Stimulated activated CD8-positive, alpha-beta memory T cell treated with anti-CD3 and anti-CD28 coated beads, Interleukin-7, amount 100 ng/mL, for 48 hours (primary cell): ENCODE measurements at places on chromosomes 7 and 10.

- no peak for DNase-seq
Observed at GRCh38 chr10:69629519-69629896, 539 bp upstream of the FAM241B start.

GRCh38 chr10:112374724-112375541 is 1.0 kb downstream of the ACSL5 start:
- no peak for DNase-seq

DNA sequence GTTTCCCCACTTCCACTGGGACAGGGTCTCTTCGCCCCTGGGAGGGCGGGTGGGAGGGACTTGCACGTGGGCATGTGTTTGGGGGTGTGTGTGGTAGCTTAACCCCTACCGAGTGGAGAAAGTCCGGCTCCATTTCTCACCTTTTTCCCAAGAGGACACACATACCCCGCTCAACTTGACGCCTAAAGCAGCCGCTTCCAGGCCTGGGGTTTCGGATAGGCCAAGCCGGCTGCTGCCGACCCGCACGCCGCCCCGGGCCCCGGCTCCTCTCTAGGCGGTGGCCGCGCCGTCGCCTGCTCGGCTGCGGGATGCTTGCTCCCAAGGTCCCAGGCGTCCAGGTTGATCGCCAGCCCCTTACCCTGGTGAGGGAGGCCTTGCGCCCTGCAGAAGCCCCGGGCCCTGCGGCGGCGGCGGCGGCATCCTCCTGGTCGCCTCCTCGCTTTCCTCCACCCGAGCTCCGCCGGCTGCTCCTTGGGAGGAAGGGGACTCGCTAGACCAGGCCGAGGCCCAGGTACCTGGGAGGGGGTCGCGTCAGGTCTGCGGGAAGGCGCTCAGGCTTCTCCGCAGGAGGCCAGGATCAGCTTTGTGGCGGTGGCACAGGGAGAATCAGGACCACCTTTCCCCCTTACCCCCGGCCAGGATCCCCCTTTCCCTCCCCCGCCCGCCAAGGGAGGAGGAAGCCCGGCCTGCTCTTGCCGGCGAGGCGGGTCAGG is 3.2 kb upstream of the GATA3 start:
- DNase-seq = no peak

DNA sequence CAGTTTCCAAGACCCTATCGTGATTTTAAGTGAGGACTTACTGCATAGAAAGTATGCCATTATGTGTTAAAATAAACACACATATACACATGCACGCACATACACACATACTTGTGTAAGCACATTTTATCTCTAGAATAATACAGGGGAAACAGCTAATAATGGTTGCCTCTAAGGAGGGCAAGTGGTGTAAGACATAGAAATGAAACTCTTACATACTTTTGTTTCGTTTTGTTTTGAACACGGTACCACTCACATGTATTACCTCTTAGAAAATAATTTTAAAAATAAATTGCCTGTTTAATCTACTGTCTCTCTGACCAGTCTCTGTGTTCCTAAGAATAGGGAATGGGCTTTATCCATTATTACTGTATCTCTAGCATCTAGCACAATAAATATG is 49.2 kb downstream of the HERPUD2 start:
- DNase-seq = no peak

- no peak for DNase-seq
Observed at GRCh38 chr10:119931871-119932270, 39.3 kb downstream of the SEC23IP start.

GRCh38 chr7:87147500-87147899 is 4.8 kb upstream of the DMTF1 start:
- no peak for DNase-seq

- DNase-seq = no peak
Observed at GRCh38 chr10:60677531-60678129, 100.6 kb upstream of the CDK1 start.

DNA sequence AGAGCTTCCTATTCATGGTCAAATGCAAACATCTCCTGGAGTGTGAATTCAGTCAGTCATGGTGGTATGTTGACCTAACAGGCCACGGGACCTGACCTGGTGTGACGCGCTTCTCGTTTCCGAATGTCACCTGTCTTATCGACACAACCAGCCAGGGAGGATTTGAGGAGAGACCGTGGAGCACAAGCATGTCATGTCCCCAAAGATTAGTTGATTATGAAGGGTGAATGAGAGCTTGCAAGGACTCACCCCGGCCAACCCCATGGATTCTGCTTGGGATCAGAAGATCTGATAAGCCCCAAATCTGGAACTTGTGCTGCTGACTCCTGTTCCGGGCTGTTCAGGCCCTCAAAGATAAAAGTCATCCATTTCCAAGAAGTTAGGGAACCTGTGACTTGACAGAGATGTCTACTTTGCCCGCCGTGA is 10.5 kb downstream of the ADRA2A start:
- no peak for DNase-seq

DNA sequence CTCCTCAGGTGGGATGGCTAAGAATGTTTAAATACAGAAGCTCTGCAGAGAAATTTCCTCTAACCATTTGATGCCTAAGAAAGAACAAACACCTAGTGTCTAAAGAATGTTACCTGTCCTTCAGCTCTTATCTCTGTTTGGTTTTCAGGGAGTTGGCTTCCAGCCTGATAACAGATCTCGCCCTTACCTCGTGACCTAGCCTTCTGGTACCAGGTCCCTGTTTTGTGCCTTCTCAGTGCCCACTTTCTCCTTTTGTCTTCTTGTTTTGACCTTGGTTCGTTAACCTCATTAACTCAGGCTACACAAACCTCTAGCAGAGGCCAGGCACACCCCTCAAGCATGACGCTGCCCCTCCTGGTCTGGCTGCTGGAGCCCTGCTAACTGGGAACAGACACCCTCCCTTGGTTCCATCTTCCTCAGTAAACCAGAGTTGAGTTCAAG is 16.1 kb upstream of the RAB11FIP2 start:
- no peak for DNase-seq

DNA sequence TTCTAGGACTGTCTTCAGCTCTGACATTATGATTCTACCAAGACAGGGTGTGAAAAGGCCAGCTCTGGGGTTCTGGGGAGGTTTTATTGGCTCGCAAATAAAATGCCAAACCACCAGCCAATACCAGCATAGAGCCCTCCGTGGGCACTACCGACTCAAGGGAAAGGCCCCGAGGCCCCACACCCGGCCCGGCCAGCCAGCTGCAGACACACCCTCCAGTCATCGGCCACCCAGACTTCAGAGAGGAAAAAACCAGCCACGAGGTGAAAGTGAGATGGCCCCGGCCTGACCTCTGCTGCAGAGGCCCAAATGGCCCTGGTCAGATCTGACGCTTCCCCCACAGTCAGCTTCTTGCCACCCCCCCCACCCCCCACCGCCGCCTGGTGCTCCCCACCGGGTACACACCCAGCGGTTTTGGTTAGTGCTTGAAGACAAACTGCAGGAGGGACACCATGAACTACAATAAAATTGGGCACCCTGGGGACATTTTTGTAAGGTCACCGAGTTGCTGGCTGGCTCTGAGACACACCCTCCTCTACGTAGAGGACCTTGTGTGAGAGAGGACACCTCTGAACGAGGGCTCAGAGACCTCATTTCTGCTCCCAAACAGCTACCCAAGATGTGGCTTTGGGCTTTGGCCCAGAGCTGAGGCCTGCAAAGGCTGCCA is 79.9 kb downstream of the PRKAG2 start:
- DNase-seq = no peak

DNA sequence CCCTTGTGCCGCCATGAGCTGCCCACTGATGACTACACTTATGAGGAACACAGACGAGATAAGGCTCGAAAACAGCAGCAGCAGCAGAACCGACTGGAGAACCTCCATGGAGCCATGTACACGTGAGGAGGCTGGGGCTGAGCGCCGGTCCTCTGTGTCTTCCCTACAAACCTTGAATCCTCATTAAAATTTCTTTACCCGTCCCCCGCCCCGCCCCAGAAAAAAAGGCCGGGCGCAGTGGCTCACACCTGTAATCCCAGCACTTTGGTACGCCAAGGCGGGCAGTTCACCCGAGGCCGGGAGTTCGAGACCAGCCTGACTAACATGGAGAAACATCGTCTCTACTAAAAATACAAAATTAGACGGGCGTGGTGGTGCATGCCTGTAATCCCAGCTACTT is 1.5 kb upstream of the RINT1 start:
- DNase-seq = no peak

GRCh38 chr7:27870595-27870994 is 130.6 kb downstream of the TAX1BP1 start:
- no peak for DNase-seq

- DNase-seq = no peak
Observed at GRCh38 chr10:73368238-73368637, 9.6 kb upstream of the CFAP70 start.

DNA sequence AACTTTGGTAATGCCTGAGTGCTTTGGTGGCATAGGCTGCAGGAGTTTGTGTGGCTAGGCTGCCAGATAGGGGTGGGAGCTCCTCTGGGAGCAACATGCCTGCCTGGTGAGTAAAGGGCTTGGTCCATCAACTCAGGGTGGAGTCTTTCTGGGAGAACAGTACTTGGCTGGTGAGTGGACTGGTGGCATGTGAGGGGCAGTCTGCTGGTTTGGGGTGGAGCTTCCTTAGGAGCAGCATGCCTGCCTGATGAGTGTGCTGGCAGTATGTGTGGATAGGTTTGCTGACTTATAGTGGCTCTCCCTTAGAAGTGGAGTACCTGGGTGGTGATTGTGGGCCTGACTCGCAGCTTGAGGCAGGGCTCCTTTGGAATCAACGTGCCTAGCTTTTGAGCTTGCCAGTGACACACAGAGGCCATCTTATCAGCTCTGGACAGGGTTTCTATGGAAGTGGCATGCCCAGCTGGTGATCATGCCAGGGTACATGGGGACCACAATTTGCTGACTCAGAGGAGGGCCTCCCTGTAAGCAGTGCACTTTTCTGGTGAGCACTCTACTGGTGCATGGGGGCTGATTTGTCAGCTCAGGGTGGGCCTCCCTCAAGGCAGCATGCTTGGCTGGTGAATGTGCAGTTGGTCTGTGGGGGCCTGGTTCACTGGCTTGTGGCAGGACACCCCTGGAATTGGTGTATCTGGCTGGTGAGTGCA is 35.0 kb upstream of the SRI start:
- no peak for DNase-seq

- DNase-seq = no peak
Observed at GRCh38 chr7:76340617-76341131, 18.1 kb downstream of the YWHAG start.

DNA sequence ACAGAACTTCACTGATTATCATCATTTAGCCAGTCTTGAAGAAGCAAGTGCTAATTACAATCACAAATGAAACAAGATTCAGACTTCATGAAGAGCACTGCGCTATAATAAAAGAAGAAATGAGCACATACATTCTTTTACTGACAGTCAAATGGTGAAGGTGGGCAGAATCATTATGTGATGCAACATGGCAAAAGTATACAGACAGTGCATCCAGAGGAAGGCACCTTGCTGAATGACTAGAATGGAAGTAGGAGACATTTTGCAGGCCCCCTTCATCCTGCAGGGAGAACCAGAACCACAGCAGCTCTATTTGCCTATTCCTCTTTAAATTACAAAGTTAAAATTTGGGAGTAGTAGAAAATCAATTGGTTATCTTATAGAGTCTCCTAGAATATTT is 31.0 kb upstream of the CC2D2B start:
- no peak for DNase-seq

- no peak for DNase-seq
Observed at GRCh38 chr10:1311726-1312125, 255.5 kb downstream of the WDR37 start.

GRCh38 chr7:158018971-158019645 is 568.5 kb downstream of the PTPRN2 start:
- DNase-seq = no peak

GRCh38 chr7:55173671-55174070 is 154.9 kb downstream of the EGFR start:
- no peak for DNase-seq

- DNase-seq = no peak
Observed at GRCh38 chr10:44386546-44387052, 1.7 kb upstream of the CXCL12 start.

DNA sequence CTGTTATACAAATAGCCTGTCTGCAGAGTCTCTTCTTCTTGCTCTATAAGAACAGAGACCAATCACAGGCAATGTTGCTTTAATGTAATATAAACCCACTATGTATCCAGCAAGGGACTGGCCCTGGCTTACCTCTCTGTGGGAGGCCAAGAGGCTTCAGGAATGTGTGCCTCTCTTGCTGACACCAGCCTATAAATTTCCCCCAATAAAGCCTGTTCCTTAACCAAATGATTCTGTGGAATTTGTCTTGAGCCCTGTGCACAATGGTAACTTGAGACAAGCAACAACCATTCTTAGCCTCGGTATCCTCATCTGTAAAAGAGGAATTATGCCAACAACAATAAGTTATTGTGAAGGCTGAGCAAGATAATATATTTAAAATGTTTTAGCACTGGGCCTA is 563.7 kb downstream of the GRM8 start:
- no peak for DNase-seq

- no peak for DNase-seq
Observed at GRCh38 chr10:1477578-1477977, 259.7 kb downstream of the ADARB2 start.

DNA sequence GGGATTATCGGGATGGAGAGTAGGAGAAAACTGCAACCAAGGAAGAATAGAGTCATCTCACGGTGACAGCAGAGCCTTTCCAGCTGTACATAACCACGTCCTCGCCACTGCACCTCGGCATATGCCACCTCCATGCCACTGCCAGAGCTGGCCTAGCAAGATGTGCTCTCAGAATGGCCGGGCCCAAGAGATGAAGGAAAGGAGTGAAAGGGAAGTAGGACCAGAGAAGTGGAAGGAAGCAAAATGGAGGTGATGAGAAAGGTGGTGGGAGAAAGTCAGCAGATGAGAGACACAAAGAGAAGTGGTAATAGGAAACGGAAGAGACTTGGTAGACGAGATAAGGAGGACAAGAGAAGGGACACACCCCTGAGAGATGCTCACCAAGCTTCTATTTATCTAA is 8.0 kb upstream of the CALU start:
- DNase-seq = no peak

GRCh38 chr10:3681642-3682554 is 103.1 kb downstream of the KLF6 start:
- no peak for DNase-seq

- DNase-seq = no peak
Observed at GRCh38 chr10:103067956-103068355, 125.1 kb downstream of the NT5C2 start.

GRCh38 chr7:139341776-139342226 is 664 bp downstream of the FMC1 start:
- DNase-seq = no peak

DNA sequence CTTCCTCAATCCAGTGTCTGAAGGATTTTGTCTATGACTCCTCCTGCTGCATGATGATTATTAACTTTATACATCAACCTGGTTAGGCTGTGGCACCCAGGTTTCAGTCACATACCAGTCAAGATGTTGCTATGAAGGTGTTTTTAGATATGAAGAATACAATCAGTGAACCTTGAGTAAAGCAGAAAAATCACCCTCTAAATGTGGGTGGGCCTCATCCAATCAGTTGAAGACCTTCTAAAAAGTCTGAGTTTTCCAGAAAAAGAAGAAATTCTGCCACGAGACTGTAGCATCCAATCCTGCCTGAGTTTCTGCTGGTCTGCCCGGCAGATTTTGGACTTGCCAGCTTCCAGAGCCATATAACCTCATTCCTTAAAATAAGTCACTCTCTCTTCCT is 126.1 kb upstream of the FRMD4A start:
- DNase-seq = no peak
